ENCODE measurements at places on chromosomes 12 and 14. TPM values are rescaled to one million over a fixed set of nuclear protein-coding genes. Genes with fewer than 3 reads are reported as not detected.

Gene VDR
- 3.0 TPM for total RNA-seq

Gene CNTN1
- total RNA-seq: 55.1 TPM

Gene CLEC1A
- not detected for total RNA-seq

Gene WNT1
- 0.24 TPM for total RNA-seq

Gene FGF23
- not detected for total RNA-seq

Gene FAIM2
- total RNA-seq: not detected

Gene LIN7A
- 0.14 TPM for total RNA-seq

Gene LHX5
- 0.07 TPM for total RNA-seq

Gene LDHB
- 1,689 TPM for total RNA-seq

Gene POTEM
- total RNA-seq: not detected

Gene C14orf39
- total RNA-seq: not detected
